ENCODE measurements at places on chromosomes 11 and 22.

- DNase-seq: peak; percentile 67
Observed at GRCh38 chr11:111539426-111540113, 950 bp upstream of the LAYN start.

DNA sequence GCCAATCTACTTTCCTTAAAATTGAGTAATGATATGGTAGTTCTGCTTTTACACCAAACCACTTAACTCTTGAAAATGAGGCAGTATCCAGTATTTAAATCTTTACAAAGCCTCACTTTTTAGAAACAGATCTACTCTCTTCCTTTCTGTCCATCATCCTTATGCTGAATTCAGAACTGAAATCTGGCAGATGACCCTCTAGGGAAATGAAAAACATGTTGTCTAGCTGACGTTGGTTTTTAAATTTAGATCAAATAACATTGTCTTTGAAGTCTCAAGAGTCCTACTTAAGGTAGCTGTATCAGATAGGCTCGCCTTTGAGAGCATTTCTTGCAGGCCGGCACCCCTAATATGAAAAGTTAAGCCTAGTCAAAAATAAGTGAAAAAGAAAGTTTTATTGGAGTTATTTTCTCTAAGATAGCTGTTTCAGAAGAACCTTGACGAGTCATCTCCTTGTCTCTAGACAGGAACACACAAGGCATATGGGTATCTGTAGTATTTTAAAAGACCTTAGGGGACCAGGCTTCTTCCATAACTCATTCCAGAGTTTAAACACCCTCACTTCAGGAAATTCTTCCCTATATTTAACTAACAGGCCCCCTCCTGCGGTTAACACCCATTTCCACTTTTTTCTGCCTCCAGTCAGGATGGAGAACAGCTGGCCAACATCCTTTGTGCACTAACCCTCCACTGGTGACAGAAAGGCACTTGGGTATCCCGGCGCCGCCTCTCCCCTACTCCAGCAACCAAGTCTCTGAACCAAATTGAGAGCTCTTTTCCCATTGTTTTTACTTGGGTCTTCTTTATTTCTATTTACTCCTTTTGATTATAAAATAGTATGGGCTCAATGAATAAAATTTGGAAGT is 81.2 kb downstream of the WNT11 start:
- no peak for DNase-seq

DNA sequence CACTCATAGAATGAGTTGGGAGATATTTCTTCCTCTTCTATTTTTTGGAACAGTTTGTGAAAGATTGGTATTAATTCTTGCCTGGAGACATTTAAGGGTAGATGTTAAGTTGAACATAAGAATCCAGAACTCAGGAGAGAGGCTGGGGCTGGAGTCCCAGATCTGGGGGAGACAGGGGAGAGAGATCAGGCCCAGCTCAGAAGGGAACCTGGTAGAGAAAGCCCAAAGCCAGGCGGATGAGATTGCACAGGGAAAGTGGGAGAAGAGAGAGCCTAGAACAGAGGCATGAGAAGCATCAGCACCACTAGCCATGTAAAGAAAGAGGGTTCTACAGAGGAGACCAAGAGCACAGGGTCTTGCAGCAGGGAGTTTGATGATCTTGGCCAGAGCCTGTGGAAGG is 13.0 kb upstream of the GNAZ start:
- DNase-seq: no peak

DNA sequence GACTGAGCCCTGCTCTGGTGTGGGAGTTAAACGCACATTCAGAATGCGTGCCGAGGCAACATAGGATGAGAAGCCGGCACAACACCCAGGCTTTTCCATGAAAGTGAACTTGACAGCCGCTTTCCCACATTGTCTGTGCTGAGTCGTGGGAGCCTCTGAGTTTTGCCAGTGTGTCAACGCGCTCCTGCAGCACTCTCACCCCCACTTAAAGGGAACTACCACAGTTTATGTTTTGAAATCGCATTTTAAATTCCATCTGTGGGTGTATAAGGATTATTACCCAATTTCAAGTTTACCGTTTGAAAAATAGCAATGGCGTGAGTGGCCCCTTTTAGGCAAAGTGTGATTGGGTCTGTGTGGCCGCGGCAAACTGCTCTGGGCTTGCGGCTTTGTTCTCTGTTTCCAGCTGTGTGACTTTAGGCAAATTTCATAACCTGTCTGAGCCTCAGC is 81.5 kb downstream of the FBLN1 start:
- DNase-seq: no peak

DNA sequence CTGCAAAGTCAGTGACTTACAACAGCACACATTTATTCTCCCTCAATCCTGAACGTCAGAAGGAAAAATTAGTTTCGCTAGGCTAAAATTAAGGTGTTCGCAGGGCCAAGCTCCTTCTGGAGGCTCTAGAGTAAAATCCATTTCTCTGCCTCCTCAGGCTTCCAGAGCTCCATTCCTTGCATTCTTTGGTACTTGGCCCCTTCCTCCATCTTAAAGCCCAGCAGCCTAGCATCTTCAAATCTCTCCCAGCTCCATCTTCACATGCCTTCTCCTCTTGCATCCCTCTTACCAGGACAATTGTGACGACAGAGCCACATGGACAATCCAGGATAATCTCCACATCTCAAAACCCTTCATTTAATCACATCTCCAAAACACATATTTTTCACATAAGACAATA is 165.0 kb downstream of the GRIA4 start:
- no peak for DNase-seq

DNA sequence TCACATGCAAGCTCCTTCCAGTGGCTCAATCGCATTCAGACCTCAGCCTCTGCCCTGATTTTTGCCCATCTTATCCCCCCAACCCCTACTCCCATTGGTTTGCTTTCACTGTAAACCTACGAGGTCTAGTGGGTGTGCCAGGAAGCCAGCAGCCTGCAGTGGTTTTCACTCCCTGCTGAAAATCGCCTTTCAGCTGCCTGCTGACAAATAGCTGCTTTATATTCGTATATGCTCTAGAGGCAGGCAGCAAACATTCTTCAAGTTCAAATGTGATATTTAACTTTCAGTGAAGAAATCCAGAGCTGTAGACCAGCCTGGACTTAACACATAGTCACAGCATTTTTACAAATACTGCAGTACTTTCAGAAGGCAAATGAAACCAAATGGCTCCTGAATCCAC is 92.8 kb upstream of the APOA1 start:
- DNase-seq: peak; percentile 86

- DNase-seq: no peak
Observed at GRCh38 chr11:93589347-93589746, 46.2 kb upstream of the SMCO4 start.

DNA sequence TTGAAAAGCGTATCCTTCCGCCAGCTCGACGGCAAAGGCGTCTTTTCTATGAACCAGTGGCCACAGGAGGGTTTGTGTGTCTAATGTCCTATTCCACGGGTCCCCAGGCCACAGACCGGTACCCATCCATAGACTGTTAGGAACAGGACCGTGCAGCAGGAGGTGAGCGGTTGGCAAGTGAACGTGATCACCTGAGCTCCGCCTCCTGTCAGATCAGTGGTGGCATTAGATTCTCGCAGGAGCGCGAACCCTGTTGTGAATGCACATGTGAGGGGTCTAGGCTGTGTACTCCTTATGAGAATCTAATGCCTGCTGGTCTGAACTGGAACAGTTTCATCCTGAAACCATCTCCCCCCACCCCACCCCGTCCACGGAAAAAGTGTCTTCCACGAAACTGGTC is 62.7 kb upstream of the KCNQ1OT1 start:
- no peak for DNase-seq

DNA sequence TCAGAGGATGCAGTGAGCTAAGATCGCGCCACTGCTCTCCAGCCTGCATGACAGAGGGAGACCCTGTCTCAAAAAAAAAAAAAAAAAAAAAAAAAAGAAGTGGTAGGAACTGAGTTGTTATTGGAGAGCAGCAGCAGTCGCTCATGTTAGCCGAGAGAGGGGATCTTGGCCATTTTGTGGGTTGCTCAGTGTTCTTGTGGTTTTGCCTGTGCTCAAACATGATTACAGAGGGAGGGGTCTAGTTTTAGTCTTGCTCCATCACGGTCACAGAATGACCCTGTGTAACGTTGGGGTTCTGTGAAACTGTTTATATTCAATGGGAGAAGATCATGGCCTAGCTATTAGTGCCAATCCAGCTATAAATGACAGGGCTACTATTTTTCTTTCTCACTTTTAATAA is 1.9 kb downstream of the DPAGT1 start:
- no peak for DNase-seq

GRCh38 chr11:60208146-60208895 is 25.4 kb upstream of the MS4A6A start:
- no peak for DNase-seq

- no peak for DNase-seq
Observed at GRCh38 chr11:36264011-36264972, 24.9 kb downstream of the COMMD9 start.

DNA sequence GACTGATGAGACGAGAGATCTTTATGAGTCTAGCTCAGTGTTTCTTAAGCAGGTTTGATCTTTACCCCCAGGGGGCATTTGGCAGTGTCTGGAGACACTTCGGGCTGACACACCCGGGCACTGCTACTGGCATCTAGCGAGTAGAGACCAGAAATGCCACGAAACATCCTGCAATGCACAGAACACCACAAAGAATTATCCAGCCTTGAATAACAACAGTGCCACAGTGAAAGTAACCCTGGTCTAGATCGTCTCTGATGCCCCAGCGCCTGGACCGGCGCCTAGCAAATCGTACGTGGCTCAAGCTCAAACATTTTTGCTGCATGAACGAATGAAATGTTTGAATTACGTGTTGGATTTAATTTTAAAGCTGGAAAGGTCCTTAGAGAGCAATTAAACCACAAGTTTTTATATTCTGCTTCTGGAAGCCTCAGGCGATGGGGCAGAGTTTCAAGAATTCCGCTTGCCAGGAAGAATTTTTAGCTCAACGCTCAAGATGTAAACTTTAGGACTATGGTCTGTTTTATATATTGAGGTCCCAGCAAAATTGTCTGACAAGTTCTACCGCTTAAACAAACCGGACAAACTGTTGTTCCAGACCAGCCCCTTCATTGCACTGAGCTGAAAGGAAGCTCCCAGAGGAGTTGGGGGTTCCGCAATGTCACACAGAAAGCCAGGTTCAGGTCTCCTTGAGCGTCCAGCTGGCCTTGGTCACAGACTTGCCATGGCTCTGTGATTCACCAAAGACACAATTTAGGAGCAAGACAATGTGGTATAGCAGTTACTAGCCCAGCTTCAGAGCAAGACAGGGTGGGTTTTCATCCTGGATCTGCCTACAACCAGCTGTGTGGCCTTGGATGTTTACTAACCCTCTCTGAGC is 44.2 kb upstream of the SMTN start:
- DNase-seq: no peak

- DNase-seq: no peak
Observed at GRCh38 chr22:37610480-37611129, 2.0 kb downstream of the GGA1 start.

- DNase-seq: no peak
Observed at GRCh38 chr11:22162756-22163155, 30.1 kb upstream of the ANO5 start.

DNA sequence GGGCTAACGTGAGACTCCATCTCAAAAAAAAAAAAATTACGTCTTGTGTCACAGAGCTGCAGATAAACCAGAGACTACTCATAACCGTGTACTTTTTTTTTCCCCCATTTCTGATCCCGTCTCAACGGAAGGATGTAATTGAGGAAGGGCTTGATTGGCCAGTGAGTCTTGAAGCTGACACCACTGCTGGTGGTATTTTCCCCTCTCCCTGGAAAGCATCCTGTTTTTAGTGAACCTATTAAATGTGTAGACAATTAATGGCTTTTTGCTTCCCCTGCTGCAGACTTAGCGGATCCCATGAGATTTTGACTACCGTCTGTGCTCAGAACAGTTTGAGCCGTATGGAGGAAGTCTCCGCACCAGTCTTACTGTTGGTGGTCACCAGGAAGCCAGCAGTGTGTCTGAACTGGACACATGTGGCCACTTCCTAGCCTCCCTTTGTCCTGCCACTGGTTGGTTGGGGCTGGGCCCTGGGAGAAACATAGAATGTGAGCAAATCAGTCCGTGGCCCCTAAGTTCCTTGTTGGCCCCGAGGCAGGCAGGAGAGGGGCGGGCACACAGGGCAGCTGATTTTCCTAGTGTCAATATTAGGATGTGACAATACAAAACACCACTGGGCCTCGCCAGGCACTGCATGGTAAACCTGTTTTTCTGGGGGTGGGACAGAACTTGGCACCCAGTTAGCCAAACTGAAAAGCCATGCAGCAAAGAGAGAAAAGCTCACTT is 3.1 kb downstream of the BIK start:
- DNase-seq: no peak

GRCh38 chr11:110761131-110761530 is 48.9 kb upstream of the ARHGAP20 start:
- DNase-seq: no peak

- DNase-seq: no peak
Observed at GRCh38 chr11:107898270-107898669, 30.0 kb upstream of the RAB39A start.

DNA sequence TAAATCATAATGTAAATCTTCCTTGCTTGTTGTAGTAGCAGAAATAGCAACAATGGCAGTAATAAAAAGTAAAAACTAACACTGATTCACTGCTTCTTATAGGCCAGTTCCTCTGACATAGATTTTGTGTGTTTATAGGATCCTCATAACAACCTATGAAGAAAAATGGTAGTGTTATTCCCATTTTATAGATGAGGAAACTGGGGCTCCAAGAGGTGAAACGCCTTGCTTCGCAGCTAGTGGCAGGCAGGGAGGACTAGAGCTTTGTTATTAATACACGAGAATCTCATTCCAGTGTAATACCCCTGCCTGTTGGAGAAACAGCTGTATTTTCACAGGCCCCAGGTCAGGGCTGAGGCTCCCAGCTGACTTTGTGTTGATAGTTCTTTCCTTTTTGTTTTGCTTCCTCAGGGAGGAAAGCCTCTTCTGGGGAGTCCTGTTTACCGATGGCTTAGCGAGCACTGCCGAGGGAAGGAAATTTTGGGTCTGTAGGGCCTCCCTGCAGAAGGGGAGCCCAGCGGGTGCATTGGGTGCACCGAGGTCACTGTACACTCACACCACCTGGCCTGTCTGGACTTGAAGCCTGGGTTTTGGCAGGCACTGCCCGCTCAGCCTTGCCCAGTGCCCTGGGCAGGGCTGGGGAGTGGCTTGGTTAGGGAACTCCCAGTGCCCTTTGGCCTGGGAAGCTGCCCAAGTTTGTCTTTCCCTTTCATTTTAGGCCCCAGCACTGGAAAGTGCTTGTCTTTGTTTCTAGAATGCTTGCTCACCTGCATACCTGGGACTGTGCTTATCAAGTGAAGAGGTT is 13.5 kb downstream of the KIAA1671 start:
- DNase-seq: no peak

DNA sequence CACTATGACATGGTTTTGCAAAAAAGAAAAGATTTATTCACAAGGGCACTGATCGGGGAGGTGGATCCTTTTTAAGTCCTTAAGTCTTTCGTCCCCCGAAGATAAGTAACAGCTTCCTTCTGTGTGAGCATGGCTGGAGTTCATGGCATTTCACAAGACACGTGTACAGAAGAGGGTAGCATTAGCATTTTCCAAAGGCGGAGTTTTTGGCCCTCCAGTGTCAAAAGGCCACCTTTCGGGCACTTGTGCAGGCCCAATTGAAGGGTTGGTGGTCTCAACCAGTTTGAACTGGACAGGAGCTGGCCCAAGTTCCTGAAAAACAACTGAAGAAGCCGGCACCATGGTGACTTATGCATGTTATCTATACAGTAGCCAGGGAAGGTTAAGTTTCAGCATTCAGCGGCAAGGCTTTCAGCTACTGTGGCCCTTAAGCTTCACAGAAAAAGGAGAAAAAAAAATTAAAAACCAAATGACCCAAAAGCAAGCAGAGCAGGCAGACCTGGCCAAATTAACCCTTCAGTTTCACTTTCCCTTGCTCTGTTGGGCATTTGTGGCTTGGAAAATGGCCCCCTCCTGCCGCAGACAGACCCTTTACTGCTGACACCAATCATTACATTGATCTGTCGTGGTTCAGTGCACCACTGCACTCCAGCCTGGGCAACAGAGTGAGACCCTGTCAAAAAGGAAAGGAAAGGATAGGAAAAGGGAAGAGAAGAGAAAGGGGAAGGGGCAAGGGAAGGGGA is 18.7 kb downstream of the ZNF74 start:
- no peak for DNase-seq
